ENCODE measurements at places on chromosomes 13 and 19.

DNA sequence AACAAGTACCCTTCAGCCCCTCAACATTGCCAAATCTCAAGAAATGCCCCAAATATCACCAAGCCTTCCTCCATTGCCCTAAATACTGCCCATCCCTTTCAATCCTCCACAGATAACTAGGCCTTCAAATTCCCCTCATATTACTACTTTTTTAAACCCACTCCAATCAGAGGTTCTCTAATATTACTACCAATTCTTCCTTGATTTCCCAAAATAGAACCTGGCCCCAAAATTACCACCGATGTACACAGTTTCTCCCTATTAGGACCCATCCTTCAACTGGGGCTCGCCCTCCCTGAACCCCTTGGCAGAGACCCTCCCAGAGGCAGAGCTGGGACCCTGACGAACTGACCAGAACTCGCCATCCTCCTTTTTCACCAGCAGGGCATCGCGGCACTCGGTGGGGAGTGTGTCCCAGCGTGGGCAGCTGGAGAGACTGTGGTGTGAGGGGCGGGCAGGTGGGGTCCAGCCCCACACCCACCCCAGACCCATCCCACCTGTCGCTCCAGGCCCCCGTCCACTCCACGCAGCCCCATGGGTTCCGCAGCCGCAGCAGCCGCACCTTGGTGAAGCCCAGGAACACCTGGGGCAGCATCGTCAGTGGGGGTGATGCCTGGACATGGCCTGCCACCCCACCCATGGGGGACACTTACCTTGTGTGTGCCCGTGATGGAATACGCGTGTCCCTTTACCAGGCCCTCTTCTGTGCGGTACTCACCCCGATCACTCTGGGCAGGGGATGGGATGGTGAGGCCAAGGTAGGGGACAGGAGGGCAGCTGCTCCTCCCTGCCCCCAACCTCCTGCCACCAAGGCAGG lies 6.1 kb downstream of the CAPN12 start:
- no peak for DNase-seq

DNA sequence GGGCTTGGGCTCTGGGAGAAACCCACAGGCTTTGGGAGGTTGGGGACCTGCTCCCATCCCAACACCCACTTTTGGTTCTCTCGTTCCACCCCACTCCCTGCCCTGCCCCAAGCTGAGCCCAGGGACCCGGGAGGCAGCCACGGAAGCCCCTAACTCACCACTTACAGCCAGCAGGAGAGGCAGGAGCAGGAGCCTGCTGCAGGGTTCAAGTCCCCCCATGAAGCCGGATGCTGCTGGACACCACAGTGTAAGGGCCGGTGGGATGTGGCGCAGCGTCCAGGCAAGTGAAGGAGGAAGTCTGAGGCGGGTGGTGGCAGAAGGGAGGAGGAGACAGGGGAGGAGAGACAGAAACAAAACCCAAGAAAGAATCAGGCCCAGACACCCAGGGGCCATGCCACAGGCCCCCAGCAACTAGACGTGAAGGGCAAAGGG lies at the start of gene TYROBP:
Gene TYROBP (minus strand): TSS at position 286 of the 432 bp plus-strand sequence. CDS start 67 bp downstream, at position 219.
- DNase-seq, result no peak

GRCh38 chr13:96540670-96541069 lies 450.8 kb downstream of the HS6ST3 start:
- DNase-seq, result no peak

DNA sequence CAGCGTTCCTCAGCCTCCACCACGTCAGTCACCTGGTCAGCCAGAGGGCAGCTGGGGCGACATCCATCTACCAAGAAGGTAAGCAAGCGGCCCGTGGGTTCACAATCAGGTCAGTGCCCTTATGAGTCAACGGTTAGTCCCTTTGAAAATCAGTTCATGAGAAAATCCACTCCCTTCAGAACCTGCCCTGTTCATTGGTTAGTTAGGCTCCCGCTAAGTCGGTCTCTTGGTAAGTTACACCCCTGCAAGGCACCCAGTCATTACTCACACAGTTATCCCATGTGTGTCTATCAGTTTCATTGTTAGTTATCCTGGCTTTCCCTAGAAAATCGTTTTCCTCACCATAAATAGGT lies 564 bp downstream of the SIGLECL1 start:
- DNase-seq, result no peak

- DNase-seq, result no peak
Measured at GRCh38 chr13:93708308-93709075, 481.9 kb downstream of the GPC6 start.

DNA sequence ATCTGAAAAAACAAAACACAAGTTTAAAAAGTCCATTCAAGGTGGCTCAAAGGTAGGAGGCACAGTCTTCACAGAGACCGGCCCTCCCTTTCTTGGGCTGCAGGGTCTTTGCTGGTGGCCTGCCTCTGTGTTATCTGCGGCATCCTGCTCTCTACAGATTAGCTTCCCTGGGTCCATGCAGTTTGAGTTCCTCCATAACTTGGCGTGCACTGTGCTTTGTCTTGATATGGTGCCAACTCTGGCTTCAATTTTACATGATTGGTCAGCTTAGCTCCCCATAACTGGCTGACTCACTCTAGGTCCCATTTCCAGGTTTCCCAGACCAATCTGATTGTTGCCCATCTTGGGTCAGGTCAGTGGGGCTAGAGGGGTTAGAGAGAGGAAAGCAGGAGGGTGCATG lies 41.8 kb downstream of the TPT1 start:
- DNase-seq, result no peak

- no peak for DNase-seq
Measured at GRCh38 chr13:78595495-78596398, 7.6 kb downstream of the POU4F1 start.

Data from stimulated activated CD4-positive, alpha-beta T cell treated with anti-CD3 and anti-CD28 coated beads, Interleukin-1b, Interleukin-23, amount 100 ng/mL, for 24 hours (primary cell).